ENCODE measurements at places on chromosomes 4 and X.

- no peak for DNase-seq
These were observed 608 bp downstream of the RAPGEF2 start for GRCh38 chr4:159103384-159103990.

- DNase-seq: no peak
These were observed 447.5 kb upstream of the RASGEF1B start for GRCh38 chr4:81919223-81919622.

GRCh38 chr4:187157380-187157958 lies 433.8 kb upstream of the FAT1 start:
- DNase-seq: no peak

DNA sequence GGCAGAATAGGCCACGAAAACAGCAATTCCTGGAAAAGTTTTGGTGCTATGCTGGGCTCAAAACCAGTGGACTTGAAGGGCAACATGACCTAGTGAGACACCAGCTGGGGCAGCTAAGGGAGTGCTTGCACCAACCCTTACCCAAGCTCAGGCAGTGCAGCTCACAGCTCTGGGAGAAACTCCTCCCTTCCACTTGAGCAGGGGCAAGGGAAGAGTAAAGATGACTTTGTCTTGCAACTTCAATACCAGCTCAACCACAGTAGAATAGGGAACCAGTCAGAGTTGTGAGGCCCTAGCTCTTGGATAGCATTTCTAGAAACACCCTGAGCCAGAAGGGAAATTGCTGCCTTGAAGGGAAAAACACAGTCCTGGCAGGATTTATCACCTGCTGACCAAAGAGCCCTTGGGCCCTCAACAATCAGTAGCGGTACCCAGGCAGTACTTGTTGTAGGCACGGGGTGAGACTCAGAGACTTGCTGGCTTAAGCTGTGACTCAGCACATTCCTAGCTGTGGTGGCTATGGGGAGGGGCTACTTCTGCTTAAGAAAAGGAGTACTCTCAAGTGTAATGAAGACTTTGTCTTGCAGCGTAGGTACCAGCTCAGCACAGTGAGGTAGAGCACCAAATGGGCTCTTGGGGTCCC lies 19.7 kb upstream of the ABCG2 start:
- DNase-seq: no peak

DNA sequence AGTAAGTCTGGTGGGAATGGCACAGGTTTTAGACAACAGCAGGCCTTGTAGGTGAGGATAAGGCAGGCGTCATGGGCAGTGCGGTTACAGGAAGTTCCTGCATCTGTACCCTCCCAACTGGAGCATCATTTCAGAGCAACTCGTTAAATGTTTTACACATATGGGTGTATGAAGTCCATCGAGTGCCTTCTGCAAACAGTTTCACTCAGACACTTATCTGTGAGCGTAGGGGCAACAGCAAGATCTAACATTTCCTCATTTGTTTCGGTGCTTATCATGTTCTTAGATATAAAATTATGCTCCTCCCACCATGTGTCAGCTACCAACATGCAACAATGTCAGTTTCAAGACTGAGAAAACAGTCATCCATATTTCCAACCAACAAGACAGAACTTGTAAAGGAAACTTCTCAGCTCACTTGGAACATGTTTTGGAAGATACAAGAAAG lies 69.9 kb downstream of the ELOVL6 start:
- DNase-seq: no peak

GRCh38 chr4:61332693-61333092 lies 132.6 kb downstream of the ADGRL3 start:
- no peak for DNase-seq

DNA sequence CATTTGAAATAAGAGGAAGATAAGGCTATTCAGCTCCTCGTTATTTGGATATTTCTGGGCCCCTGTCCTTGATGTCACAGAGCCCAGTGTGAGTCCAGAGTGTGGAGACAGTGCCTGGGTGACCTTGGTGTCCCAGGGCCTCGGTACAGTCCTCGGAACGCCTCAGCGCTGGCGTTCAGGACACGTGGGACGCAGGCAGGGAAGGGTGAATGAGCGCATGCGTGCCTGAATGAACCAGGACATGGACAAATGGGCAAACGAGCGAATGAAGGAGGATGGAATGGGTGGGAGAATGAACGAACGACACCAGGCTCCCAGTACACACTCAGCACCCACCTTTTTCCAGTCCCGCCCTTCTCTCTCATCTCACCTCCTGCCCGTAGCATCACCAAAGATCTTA lies 44.2 kb downstream of the EVC start:
- no peak for DNase-seq

DNA sequence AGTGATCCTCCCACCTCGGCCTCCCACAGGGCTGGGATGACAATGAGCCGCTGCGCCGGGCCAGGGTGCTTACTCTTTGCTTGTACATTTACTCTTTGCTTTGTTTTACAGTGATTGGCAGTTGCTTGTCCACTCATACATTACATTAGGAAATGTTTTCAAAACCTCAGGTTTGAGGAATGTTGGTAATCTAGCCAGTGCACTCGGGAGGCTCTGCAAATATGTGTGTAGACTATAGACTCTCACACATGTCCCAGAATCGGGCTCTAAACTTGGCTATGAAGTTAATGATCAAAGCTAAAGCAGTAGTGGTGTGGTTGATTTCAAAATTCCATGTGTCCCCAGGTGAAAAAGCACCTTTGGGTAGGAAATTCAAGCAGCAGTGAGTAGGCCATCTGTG lies 20.5 kb downstream of the TRMT44 start:
- no peak for DNase-seq

GRCh38 chrX:154784149-154784995 lies 20.9 kb downstream of the MPP1 start:
- no peak for DNase-seq

DNA sequence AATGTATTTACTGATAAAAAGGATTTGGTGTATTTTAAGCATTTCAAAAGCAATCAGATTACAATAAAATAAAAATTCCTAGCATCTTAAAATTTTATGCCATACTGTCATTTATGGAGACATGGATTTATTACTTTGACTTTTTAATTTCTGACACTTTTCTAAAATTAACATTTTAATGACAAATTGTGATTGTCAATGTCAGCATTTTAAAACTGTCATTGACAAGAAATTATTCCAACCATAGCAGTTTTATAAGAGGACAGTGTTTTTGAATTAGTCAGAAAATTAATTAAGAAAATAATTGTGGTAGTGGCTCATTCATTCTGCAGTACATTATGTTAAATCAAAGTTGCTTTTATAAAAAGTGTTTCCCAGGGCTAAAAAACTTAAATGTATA lies 1954.4 kb downstream of the ARAP2 start:
- DNase-seq: no peak

DNA sequence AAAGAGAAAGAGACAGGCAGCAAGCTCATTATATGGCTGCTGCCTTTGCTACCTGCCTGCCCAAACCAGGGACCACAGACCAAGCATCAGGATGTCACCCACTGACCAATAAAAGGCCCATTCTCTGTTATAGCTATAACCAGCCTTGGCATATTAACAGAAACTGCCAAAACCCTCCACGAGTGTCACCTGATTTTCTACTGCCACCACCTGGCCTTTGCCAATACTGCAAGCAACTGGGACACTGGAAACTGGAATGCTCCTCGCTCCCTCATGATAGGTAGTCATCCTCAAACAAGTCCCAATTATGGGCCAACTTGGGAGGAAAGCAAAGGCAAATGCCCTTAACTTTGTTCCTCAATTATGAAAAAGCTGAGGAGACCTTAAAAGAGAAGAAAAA lies 76.0 kb downstream of the SPIN4 start:
- no peak for DNase-seq

DNA sequence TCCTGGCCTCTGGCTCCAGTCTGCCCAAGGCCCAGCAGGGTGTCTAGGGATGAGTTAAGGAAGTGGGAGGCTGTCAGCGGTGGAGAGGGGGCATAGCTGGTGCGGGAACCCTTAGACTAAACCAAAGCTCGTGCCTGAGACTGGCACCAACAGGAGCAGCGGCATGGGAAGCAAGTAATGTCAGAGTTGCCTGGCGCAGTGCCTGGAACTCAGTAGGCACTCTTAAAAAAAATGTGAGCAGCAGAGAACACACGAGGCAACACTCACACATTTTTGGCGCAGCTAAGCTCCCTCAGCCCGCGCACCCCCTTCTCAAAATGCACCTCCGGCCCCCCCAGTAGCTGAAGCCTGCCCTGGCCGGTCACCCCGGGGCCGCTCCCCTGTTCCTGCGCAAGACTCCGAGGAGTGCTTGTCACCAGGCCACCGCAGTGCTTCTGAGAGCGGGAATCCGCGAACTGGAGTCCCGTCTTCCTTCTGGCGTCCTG lies 583 bp downstream of the GABRE start:
- DNase-seq: no peak

- DNase-seq: no peak
These were observed 15.4 kb downstream of the HMGB2 start for GRCh38 chr4:173318648-173319211.

GRCh38 chr4:183449193-183449882 lies 4.9 kb downstream of the CDKN2AIP start:
- DNase-seq: no peak

GRCh38 chrX:26649534-26649933 lies 433.6 kb downstream of the MAGEB5 start:
- DNase-seq: no peak

DNA sequence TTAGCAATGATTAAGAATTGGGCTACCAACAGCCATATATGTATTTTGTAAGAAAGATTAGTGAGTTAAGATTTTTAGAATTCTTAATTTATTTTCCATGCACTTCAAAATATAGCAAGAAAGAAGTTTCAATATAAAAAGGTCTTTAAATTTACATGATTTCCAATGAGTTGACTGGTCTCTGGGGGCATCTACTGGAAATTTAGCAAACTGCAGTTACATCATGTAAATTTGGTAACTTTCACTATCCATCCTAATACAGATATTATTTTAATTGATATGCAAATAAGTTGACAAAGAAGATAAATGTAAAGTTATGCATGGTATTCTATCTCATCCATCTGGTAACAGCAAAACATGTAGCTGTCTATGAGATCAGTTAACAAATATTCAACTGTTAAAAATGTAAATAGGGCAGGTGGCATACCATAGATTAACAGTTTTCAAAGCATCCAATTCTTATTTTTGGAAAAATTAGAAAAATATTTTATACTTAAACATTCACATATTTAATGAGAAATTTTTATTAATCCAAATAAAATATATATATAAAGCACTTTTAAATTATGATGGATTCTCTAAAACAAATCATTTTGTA lies 29.1 kb downstream of the TTC29 start:
- DNase-seq: no peak

GRCh38 chrX:152074163-152074562 lies 64.2 kb downstream of the MAGEA10 start:
- DNase-seq: no peak

DNA sequence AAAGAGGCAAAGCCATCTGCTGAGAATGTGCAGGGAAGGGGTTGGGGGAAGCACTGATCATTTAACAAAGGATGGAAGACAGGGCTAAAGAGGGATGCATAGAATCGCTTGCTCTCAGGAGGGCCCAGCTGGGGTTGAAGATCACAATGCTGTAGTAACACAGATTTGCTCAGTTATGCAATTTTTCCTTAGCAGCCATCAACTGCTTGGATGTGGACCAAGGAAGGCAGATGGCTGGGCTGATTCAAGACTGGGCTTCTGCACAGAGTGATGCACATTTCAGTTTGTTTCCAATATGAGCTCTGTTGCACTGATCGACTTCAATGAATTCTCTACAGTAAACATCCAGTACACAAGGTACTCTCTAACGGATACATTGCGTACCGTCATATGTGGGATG lies 127.8 kb upstream of the TBL1X start:
- no peak for DNase-seq

DNA sequence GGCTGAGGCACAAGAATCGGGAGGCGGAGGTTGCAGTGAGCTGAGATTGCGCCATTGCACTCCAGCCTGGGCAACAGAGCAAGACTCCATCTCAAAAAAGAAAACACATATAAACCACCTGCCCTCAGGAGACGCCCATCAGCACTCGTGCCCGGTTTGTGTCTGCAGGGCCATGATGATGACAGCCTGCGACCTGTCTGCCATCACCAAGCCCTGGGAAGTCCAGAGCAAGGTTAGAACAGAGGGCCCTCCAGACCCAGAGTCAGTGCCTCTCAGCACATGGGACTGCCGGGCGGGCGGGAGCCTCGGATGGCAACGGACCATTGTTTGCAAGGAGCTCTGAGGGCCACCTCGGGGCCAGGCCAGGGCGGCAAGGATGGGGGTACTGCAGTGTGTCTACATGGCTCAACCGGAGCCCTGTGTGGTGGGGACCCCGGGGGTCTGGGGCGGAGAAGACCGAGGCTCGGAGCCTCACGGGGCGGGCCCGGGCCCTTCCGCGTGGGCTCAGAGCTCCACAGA lies 9.3 kb downstream of the ATP5ME start:
- DNase-seq: no peak
